WTC11 (cell line): ENCODE measurements at places on chromosomes 16 and 17.

DNA sequence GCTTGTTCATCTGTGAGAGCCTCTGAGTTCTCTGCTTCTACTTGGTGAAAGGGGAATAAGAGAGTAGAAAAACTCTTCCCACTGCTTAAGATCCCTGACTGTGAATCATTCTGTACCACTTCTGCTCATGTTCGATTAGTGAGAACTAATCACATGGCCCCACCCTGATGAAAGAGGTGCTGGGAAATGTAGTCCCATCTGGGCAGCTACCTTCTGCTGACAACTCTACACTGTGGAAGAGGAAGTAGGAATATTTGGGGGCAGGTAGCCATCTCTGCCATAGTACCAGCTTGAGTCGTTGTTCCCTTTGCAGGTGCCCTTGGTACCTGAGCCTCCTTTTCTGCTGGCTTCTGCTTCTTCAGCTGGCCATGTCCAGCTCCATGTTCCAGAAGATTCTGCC, 29.9 kb downstream of the NKD1 start:
- no peak for DNase-seq

- no peak for DNase-seq
Measured at GRCh38 chr16:46900455-46901235, 16.5 kb downstream of the GPT2 start.

- DNase-seq: no peak
Measured at GRCh38 chr16:48497932-48498768, 111.8 kb downstream of the N4BP1 start.

- no peak for DNase-seq
Measured at GRCh38 chr17:41322094-41322902, 6.8 kb upstream of the KRTAP17-1 start.

DNA sequence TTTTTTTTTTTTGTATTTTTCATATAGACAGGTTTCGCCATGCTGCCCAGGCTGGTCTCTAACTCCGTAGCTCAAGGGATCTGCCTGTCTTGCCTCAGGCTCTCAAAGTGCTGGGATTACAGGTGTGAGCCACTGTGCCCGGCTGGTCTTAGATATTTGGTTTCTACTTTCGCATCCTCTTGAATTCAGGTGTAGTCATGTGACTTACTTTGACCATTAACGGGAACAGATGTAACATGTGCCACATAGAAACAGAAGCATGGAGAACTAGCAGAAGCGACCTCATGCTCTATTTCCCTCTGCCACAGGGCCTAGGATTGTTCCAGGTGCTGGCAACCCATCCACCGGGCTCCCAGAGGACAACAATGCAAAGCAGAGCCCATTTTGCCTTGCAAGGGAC, 166.6 kb downstream of the CYLD start:
- DNase-seq: no peak
